Fibroblast of lung (primary cell): ENCODE measurements at places on chromosomes 16 and 17. TPM values are rescaled to one million over a fixed set of nuclear protein-coding genes. Genes with fewer than 3 reads are reported as not detected.

DNA sequence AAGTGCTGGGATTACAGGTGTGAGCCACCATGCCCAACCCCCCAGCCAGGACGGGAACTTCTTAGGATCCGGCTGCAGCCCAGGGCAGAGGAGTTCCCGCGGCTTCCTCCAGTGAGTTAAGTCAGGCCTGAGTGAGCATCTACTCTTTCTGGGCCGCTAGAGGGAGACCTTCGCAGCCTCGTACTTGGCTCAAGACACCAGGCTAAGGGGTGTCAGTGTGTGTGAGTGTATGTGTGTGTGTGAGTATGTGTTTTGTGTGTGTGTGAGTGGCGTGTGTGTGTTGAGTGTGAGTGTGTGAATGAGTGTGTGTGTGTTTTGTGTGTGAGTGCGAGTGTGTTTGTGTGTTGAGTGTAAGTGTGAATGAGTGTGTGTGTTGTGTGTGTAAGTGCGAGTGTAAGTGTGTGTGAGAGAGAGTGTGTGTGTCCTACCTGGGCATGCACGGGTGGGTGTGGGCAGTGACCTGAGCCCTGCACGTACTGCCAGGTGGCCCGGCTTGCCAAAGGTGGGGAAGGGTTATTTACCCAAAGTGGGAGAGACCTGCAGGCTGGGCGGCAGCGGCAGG is 58.5 kb downstream of the TMEM235 start:
- peak; percentile 95 for DNase-seq

GRB7 gene
- under 0.01 and 0.77 TPM in 2 replicates for total RNA-seq

CD79B gene
- total RNA-seq, result 0.17 and 0.26 TPM in 2 replicates

ATP2A3 gene
- 5.9 and 12.4 TPM in 2 replicates for total RNA-seq
